ENCODE measurements at places on chromosomes 1 and 21. TPM values are rescaled to one million over a fixed set of nuclear protein-coding genes. Genes with fewer than 3 reads are reported as not detected.

DNA sequence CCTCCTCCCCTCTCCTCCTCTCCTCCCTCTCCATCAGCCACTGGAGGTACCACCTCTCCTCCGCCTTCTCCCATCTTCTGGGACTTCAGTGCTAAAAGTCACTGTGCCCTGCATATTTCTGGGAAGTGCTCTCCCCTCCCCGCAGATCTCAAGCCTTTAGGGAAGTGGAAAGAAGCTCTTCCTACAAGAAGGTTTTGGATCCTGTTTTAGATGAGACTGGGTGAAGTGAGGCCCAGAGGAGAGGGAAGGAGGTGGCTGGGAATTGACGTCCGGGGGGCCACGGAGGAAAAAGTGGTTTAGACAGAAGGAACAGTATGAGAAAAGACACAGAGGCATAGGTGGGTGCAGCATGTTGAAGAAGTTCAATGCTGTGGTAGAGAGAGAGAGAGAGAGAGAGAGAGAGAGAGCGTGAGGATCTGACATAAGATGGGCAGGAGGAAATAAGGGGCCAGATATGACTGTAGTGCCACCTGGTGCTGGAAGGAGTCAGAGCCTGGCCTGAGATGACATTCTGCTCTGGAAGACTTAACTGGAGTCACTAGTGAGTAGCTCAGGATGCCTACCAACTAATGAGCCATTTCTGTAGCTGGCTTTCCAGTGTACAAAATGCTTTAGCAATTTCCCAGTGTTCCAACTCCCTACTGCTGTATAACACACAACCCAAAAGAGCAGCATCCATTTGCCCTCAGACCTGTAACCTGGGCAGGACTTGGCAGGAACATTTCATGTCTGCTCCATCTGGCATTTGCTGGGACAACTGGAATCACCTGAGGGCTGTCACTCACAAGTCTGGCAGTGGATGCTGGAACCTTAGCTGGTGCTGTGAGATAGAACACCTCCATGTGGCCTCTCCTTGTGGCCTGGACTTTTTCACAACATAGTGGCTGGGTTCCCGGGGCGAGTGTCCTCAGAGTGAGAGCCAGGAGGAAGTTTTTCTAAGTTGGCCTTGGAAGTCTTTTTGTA lies 16.6 kb upstream of the ZSCAN20 start:
- peak; percentile 56 for DNase-seq

The CCDC17 gene
- polyA plus RNA-seq: 0.29 TPM

- no peak for DNase-seq
Observed at GRCh38 chr1:32508761-32509160, 30.5 kb upstream of the ZBTB8A start.

DNA sequence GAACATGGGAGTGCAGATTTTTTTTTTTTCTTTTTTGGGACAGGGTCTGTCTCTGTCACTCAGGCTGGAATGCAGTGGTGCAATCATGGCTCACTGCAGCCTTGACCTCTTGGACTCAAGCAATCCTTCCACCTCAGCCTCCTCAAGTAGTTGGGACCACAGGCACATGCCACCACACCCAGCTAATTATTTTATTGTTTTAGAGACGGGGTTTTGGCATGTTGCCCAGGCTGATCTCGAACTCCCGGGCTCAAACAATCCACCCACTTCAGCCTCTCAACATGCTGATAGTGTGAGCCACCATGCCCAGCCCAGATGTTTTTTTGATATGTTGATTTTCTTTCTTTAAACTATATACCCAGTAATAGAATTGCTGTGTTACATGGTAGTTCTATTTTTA lies 57.7 kb downstream of the RGSL1 start:
- DNase-seq: no peak

DNA sequence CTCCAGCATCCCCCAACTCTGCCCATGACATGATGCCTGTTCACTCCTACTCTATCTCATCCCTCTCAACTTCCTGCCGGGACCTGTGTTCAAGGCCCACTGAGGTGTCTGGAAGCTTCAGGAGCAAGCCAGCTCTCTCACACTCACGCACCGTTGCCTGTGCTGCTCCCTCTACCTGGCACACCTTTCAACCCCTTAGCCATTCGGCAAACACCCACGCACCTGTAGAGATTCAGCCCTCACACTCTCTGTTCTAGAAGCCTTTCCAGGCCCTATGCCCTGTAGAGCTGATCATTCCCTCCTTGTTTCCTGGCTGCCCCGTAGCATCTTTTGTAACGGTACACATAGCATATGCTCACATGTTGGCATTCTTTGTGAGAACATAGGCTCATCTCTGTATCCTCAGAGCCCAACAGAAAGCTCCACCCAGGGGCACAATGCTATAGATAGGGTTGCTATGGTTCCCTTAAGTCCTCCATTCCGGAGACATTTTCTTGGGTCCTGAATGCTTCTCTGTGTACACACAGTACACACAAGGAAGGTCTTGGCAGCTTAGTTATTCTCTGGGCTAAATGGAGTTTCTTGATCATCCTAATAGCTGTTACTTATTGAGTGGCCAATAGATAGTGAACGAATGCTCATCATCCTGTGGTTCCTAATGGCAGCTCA lies 1.3 kb downstream of the C8B start:
- no peak for DNase-seq

The CFHR5 gene
- not detected for polyA plus RNA-seq

The TNNT2 gene
- not detected for polyA plus RNA-seq

DNA sequence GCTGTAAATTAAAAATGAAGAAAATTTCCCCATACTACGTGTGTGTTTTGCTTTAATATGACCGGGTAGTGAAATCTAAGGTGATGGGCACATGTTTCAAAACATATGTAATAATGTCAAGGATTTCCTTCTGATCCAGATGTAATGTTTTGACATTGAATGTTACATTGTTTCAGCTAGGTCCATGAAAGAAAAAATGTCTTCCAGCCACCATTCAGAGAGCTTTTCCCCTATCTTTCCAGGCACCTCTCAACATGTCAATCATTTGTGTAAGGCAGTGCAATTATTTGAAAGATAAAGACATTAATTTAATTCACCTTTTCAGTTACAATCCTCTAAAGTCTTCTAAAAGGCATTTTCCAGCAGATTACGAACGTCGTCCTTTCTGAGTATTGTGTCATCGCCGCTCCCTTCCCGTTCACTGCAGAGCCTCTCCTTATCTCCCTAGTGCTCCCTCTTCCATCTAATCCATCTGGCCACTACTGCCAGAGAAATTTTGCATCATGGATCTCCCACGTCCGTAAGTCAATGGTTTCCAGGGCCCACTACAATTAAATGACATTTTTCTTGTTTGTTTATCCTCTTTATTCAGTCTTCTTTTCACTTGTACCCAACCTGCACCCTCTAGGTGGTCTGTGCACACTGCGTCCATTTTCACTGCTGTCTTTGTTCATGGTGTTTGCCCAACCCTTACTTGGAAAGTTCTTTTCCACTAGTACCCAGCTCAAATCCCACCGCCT lies 1.3 kb upstream of the VAMP3 start:
- DNase-seq: no peak

The S100A9 gene
- polyA plus RNA-seq: not detected

The OR6K3 gene
- not detected for polyA plus RNA-seq

The TNFRSF8 gene
- polyA plus RNA-seq: not detected

The CDK18 gene
- 0.45 TPM for polyA plus RNA-seq

DNA sequence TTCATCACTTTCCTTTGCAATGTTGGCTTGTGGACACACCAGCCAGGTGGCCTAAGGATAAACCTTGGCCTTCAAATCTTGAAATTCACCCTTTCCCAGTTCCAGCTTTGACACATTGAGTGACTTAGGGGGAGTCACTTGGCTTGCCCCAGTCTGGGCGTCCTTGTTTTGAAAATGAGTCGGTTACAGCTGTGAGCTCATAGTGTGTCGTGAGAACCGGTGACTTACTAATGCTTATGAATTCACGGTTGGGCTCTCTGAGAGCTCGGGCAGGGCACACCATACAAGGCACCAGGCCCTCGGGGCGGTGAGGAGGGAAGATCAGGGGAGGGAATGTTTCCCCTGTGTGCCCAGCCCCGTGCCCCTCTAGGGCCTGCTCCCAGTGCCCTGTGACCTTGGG lies 126.9 kb upstream of the TMPRSS2 start:
- DNase-seq: no peak
